ENCODE measurements at places on chromosomes 3 and 15.

DNA sequence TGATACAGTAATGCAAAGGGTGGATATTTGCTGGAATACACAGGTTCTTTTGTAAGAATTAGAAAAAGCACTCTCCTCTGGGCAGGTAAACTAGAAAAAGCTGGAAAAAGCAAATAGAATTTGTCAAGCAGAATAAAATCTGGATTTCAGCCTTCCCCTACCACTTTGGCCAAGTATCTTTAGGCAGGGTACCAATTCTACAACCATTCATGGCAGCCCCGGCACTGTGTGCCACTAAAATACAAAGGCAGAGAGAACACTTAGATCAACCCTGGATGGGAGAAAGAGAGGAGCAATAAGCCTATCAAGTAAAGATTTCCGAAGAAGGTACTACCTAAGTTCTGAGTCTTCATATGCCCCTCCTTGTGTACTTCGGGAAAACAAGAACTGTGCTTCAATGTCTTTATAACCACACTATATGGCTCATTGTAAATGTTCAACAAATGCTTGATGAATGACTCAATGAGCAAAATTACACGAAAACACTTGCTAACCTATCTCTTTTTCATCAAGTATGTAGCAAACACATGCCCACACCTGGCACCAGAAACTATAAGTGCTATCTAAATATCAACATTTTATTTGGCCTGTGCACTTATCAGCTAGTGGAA lies 20.8 kb downstream of the STAG1 start:
- no peak for DNase-seq

DNA sequence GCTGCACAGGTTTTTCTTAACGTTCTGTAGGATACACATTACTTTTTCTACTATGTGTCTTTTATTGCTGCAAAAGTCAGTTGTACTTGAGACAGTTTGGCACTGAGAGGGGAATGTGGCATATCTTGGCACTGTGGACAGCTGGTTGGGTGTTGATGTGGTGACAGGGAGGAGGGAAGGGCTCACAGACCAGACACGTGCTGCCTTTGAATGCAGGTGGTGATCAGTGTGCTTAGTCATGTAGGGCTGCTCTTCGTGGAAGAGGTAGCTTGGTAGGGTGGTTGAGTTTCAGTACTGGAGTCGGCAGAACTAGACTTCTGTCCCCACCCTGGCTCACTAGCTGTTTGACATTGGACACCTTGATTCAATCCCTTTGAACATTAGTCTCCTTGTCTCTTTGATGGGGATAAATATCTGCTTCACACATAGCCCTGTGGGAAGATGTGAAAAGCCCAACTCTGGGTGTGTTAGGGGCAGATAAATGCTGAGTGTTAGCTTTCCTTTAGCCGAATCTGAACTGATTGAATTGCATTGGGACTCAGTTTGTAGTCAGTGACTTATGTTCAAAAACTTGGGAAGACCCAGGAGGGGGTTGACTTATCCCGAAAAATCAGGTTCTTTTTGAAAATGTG lies 108.4 kb downstream of the PTPRG start:
- peak; percentile 25 for DNase-seq

DNA sequence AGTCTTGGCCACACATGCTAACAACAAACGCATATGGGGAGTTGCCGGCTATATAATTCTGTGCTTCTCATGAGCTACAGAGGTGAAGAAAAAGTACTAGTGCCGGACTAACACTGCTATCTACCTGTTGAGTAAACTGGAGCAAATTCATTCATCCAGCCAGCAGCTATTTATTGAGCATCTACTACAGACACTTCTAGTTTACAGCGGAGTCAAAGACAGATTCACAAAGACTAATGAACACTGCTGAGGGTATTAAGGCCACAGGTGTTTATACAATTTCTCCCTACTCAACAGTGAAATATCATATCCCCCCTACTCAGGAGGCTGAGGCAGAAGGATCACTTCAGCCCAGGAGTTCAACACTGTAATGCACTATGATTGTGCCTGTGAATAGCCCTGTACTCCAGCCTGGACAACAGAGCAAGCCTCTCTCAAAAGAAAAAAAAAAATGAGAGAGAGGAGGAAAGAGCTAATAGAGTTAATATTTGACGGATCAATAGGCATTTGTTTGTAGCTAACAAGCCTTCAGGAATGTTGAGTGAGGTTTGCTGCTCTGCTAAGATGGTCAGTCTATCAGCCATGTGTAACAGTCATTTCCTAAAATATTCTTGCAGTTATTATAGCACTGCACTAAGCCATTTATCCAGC lies 17.8 kb downstream of the ADCY5 start:
- no peak for DNase-seq

DNA sequence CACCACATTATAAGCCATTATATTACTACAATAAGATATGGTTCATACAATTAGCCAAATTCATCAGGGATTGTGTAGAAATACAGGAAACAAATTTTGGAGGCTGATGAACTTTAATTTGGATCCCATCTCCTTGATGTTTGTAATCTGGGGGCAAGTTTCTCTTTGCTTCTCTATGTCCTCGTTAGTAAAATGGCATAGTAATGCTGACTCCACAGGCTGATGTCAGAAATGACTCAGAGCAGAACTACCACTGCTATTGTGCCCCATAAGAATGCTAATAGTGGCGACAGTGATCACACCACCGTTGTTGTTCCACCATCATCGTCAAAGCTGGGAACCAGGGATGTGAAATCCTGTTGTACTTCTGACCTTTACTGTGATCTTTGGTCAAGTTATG lies 722.3 kb upstream of the LMCD1 start:
- DNase-seq: no peak

GRCh38 chr3:23240171-23240785 lies 37.2 kb downstream of the UBE2E2 start:
- DNase-seq: no peak

GRCh38 chr3:126461450-126462070 lies 14.1 kb downstream of the ZXDC start:
- no peak for DNase-seq

DNA sequence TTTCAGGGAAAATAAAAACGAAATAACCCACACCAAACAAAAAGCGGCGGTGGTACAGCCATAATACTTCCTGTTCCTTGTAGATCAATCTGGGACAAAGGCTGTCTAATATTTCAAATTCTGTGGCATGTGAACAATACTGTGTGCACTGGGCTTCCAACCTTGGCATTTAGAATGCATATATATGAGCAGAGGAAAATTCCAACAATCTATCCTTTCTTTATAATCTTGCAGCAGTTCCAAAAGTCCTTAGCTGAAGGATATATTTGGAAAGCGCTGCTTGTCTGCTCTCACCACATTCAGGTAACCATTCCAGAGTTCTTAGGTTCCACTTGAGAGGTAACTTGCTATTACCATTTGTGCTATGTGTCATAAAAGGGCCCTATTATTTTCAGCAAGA lies 231.8 kb downstream of the RBMS3 start:
- peak; percentile 18 for DNase-seq

DNA sequence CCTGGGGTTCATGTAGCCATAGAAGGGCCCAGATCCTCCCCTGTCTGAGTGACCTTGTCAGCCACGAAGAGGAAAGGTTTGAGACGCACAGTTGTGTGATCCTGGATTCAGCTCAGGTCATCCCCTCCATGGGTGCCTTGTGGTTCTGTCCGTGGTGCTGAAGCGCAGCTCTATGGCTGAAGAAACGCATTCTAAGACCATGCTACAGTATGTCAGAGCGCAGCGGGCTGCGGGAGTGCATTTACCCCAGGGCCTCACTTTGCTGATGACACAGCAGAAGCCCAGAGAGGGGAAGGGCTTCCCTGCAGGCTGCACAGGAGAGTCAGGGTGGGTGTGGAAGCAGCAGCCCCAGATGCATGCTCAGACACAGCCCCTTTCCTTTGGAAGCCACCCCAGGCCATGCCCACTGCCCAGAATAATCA lies 68.8 kb upstream of the IQSEC1 start:
- DNase-seq: peak; percentile 93

DNA sequence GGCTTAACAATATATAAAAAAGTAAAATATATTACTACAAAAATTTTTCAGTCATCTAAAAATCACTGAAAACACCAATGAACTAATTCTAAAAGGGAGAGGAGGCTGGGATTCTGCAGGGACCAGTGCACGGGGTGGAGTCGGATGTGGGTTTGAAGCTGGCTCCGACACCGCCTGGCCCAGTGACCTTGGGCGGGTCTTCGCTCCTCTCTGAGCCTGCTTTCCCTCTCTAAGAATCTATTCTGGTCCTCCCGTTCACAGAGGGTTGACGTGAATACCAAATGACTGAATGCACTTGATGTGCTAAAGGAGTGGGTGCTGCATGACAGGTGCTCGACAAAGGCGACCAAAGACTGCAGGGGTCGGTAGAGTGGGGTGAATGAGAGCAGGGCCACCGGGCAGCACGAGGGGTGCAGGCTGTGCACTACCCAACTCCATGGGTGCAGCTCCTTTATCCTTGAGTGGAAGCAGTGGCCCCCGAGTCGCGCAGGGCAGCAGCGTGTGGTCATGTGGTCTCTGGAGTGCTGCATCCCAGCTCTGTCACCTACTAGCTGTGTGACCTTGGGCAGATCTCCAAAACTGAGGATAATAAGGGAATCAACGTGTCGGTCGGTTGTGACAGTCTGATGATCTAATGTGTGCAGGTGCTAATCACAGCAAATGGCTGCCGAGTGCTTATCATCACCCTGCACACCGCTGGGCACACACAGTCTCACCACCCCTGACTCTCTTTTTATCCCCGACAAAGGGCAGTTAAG lies 8.6 kb upstream of the IQSEC1 start:
- no peak for DNase-seq

DNA sequence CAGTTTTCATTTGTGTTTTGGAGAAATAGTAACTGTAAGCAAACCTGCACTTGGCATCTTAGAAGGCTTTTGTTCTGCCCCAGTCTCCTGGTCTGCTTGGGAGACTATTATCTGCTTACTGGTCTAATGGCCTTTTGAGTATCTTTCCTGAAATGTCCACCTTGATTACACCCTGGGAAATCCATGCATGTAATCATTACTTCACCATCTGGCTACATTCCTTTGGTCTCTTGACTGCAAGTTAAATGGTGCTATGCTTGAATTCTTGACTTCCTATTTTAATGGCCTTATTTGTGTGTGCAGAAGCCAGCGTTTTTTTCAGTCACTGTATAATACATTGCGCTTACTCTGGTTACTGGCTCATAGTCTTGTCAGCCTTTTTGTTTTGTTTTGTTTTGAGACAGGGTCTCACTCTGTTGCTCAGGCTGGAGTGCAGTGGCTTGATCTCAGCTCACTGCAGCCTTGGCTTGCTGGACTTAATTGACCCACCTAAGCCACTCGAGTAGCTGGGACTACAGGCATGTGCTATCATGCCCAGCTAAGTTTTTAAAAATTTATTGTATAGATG lies 30.0 kb downstream of the CHD2 start:
- no peak for DNase-seq

DNA sequence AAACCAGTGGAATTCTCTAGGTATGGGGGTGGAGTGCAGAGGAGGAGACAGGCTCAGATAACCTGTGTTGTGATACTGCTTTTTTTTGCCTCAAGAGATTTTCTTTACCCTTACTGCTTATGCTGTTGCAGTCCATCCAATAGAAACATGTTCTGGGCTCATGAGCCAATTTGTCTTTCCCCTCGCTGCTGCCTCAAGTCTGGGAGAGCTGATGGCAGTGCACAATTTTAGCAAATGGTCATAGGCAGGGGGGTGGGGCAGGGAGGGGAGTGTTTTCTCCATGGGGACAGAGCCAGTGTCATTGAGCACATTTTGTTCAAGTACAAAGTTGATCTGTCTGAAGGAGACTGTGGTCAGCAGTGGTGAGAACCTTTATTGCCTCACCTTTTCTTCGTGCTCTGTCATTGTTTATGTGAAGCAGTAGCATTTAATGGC lies 134.9 kb downstream of the MBNL1 start:
- DNase-seq: peak; percentile 7

GRCh38 chr3:34237946-34238345 lies 439.5 kb downstream of the PDCD6IP start:
- DNase-seq: no peak

GRCh38 chr3:138381950-138382715 lies 33.8 kb downstream of the MRAS start:
- no peak for DNase-seq

DNA sequence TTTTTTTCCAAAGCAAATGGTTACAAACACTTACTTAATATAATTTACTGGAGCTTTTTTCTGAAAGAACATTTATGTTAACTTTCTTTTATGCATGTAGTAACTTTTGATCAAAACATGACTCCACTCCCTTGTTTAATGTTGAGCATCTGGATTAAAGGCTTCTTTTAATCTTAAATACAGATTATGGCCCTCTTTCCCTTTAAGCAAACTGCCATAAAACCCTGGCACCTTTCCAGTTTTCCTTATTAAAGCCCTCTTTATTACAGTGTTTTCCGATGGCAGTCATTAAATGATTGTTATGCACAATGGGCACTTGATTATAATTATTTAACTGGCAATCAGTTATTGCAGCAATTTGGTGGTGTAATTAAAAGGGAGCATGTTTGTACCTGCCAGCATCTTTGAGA lies 167.0 kb downstream of the VGLL4 start:
- DNase-seq: no peak

- no peak for DNase-seq
Measured at GRCh38 chr3:52227766-52228165, 2.3 kb upstream of the TLR9 start.

DNA sequence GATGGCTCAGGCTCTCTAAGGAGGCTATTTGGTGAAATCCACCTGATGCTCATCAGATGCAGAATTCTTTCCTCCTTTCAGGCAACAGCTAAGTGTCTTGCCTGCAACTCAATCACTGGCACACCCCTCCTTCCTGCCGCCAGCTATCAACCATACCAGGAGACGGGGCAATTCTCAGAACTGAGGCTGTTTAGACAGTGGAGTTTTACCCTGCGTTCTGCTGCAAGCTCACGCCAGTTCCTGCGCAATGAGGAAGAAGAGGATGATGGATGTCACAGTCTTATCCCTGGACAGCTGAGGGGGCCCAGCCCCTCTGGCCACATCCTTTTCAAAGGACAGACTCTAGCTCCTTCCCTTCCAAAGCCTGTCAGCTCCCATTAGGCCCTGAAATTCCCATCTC lies 7.0 kb upstream of the MANF start:
- DNase-seq: no peak

DNA sequence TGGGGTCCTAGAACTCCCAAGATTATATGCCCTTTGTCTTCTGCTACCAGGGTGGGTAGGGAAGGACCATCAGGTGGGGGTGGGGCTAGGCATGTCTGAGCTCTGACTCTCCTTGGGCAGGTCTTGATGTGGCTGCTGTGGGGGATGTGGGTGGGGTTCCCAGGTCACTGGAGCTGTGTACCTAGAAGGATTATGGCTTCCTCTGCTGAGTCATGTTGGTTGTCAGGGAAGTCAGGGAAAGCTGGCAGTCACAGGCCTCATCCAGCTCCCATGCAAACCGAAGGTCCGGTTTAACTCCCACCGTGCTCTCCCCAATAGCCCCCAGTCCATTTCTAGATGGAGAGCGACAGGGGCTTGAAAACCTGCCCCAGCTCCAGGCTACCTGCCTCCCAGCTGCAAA lies 35.2 kb downstream of the EID1 start:
- DNase-seq: no peak
